ENCODE measurements at places on chromosomes 7 and 10.

DNA sequence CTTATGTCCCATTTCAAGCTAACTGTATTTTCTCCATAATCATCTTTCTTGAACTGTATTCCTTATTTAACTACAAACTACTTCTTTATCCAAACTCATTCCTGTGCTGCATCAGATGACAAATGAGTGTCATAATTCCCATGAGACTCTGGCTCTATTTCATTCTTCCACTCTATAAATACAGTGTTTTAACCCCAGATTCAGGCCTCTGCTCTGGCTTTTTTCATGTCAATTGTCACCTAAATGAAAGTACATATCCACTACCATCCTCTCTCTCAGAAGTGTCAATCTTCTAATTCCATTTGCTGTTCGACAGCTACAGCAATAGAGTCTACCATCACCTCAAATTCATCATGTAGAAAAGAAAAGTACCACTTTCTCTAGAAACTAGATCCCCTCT is 172.7 kb downstream of the CACNA2D1 start:
- no peaks in the 10 kb centered on the region for H3K4me1 ChIP-seq
- H3K36me3 ChIP-seq = no peaks in the 10 kb centered on the region
- no peaks in the 10 kb centered on the region for H3K27me3 ChIP-seq
- no peak overlapping the region for H3K4me3 ChIP-seq

GRCh38 chr7:144027974-144028373 is 20.8 kb upstream of the OR2A5 start:
- no peak for DNase-seq
- no peaks in the 10 kb centered on the region for H3K36me3 ChIP-seq
- no peak overlapping the region for H3K27ac ChIP-seq
- peaks cover 4% of the 10 kb centered on the region for H3K27me3 ChIP-seq
- no peaks in the 10 kb centered on the region for H3K4me1 ChIP-seq
- H3K4me3 ChIP-seq = no peak overlapping the region

DNA sequence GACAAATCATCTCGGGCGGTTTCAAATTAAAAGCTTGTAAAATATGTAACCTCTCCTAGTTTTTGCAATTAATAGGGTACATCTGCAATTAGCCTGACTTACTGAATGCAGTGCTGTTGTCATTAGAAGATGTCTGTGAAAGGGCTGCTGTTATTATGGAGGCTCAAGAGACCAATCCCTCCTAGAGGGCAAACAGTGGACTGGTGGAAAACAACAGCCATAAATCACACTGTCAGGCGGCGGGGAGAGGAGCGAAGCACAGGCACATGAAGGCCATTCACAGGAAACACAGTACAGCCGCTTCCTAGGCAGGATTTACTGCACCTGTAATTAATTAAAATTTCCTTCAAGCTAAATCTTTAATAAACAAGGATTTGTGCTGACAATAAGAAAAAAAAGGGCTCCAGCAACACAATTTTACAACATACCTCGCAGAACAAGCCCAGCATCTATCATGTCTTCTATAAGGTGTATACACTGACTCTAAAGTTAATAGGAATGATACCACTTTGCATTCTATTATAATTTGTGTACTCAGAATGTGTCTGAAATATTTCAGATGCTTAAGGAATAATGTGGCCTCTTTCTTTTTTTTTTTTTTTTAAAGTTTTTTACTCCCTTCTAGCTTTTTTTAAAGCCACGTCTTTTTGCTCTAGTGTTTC is 50.7 kb downstream of the ERCC6 start:
- no peaks in the 10 kb centered on the region for H3K36me3 ChIP-seq
- no peak for DNase-seq
- no peak overlapping the region for H3K27ac ChIP-seq
- no peaks in the 10 kb centered on the region for H3K27me3 ChIP-seq

- peak; percentile 81 for DNase-seq
- no peaks in the 10 kb centered on the region for H3K36me3 ChIP-seq
- H3K27ac ChIP-seq = no peak overlapping the region
- H3K4me1 ChIP-seq = peaks cover 63% of the 10 kb centered on the region
- no peaks in the 10 kb centered on the region for H3K27me3 ChIP-seq
- no peak overlapping the region for H3K4me3 ChIP-seq
Measured at GRCh38 chr7:48084727-48085432, 4.2 kb upstream of the UPP1 start.

- no peaks in the 10 kb centered on the region for H3K27me3 ChIP-seq
- no peaks in the 10 kb centered on the region for H3K4me1 ChIP-seq
- no peak overlapping the region for H3K4me3 ChIP-seq
Measured at GRCh38 chr7:71442492-71443190, 310.7 kb downstream of the GALNT17 start.

DNA sequence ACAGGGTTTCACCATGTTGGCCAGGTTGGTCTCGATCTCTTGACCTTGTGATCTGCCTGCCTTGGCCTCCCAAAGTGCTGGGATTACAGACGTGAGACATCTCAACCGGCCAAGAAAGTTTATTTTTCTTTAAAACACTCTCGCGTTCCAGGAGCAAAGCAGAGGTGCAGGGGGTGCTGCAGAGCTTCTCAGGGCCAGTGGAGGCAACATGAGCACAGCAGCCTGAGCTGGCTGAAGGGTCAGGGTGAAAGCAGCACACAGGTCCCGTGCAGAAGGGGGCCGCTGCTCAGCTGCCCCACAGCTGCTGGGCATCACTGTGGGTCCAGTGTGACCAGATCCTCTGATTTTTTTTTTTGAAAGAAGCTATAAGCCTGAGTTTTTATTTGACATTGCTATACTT is 46.1 kb downstream of the EPHB4 start:
- H3K27me3 ChIP-seq = no peaks in the 10 kb centered on the region
- no peak for DNase-seq
- no peaks in the 10 kb centered on the region for H3K4me1 ChIP-seq
- no peaks in the 10 kb centered on the region for H3K36me3 ChIP-seq
- H3K4me3 ChIP-seq = no peak overlapping the region

DNA sequence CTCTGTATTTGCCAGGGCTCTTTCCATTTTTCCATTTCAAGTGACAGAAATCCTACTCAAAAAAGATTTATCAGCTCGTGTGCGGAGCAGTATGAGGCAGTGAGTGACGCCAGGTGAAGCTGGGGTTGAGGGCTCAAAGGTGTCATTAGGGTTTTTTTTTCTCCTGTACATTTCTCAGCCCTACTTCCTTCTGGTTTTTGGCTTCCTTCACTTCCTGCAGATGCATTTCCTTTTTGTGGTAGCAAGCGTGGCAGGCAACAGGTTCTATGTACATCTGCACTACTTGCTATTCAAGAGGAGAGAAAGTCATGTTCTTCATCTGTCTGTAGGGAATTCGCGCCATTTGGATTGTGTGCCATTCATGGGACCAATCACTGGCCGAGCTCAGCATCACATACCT is 52.8 kb upstream of the AOAH start:
- peak overlapping the region; percentile 22 for H3K4me3 ChIP-seq
- H3K36me3 ChIP-seq = no peaks in the 10 kb centered on the region
- H3K27ac ChIP-seq = peak overlapping the region; percentile 7
- DNase-seq = peak; percentile 80

DNA sequence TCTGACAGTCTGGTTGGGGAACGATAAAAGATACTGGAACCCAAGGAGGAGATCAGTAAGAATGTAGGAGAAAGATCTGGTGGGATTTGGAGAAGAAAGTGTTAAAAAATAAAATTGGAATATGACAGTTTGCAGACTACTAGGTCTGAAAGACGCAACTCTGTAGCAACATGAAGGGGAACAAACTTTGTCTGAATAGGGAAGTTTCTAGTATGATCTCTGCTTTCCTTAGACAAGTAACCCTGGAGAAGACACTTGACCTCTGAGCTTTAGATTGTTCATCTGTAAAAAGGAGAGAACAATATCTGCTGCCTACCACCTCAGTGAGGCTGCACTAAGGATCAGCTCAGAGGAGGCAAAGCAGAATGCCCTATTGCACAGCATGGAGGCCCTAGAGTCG is 3.0 kb upstream of the PRSS1 start:
- no peak overlapping the region for H3K27ac ChIP-seq
- no peaks in the 10 kb centered on the region for H3K4me1 ChIP-seq
- no peaks in the 10 kb centered on the region for H3K36me3 ChIP-seq
- no peak for DNase-seq

GRCh38 chr7:21253740-21254687 is 173.9 kb upstream of the SP4 start:
- H3K27ac ChIP-seq = no peak overlapping the region
- peaks cover 13% of the 10 kb centered on the region for H3K27me3 ChIP-seq
- H3K4me1 ChIP-seq = peaks cover 2% of the 10 kb centered on the region
- DNase-seq = peak; percentile 7

GRCh38 chr7:22292531-22292930 is 64.4 kb downstream of the RAPGEF5 start:
- H3K27ac ChIP-seq = no peak overlapping the region
- H3K4me3 ChIP-seq = no peak overlapping the region
- no peaks in the 10 kb centered on the region for H3K36me3 ChIP-seq
- DNase-seq = no peak
- peaks cover 5% of the 10 kb centered on the region for H3K27me3 ChIP-seq
- H3K4me1 ChIP-seq = no peaks in the 10 kb centered on the region

DNA sequence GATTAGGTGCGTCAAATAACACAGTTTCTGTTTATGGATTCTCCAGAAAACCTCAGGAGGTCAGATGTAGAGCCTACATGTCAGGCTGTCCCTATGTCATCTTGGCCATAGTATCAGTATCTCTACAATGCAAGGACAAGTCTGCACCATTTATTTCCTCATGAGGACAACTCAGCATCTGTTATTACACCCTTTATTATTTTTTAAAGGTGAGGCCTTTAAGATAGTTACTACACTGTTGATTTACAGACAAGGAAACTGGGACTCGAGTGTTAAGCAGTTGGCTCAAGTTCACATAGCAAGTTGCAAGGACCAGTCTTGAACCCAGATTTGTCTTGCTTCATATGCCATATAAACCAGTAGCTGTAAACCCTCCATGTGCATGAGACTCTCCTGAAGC is 23.2 kb upstream of the PPA1 start:
- H3K27me3 ChIP-seq = peaks cover 18% of the 10 kb centered on the region
- no peak overlapping the region for H3K27ac ChIP-seq
- no peaks in the 10 kb centered on the region for H3K36me3 ChIP-seq
- H3K4me1 ChIP-seq = peaks cover 11% of the 10 kb centered on the region

GRCh38 chr10:112880633-112881530 is 69.2 kb upstream of the TCF7L2 start:
- H3K4me1 ChIP-seq = no peaks in the 10 kb centered on the region
- H3K27me3 ChIP-seq = no peaks in the 10 kb centered on the region
- no peak for DNase-seq
- no peak overlapping the region for H3K27ac ChIP-seq
- no peak overlapping the region for H3K4me3 ChIP-seq
- H3K36me3 ChIP-seq = no peaks in the 10 kb centered on the region

GRCh38 chr7:26372249-26372648 is 80.6 kb downstream of the SNX10 start:
- no peaks in the 10 kb centered on the region for H3K27me3 ChIP-seq
- no peak overlapping the region for H3K4me3 ChIP-seq
- no peaks in the 10 kb centered on the region for H3K36me3 ChIP-seq
- H3K4me1 ChIP-seq = peaks cover 15% of the 10 kb centered on the region
- DNase-seq = no peak

- H3K27ac ChIP-seq = no peak overlapping the region
- no peaks in the 10 kb centered on the region for H3K4me1 ChIP-seq
- no peaks in the 10 kb centered on the region for H3K36me3 ChIP-seq
- no peak for DNase-seq
- no peaks in the 10 kb centered on the region for H3K27me3 ChIP-seq
- H3K4me3 ChIP-seq = no peak overlapping the region
Measured at GRCh38 chr7:12722636-12723605, 35.5 kb downstream of the ARL4A start.

DNA sequence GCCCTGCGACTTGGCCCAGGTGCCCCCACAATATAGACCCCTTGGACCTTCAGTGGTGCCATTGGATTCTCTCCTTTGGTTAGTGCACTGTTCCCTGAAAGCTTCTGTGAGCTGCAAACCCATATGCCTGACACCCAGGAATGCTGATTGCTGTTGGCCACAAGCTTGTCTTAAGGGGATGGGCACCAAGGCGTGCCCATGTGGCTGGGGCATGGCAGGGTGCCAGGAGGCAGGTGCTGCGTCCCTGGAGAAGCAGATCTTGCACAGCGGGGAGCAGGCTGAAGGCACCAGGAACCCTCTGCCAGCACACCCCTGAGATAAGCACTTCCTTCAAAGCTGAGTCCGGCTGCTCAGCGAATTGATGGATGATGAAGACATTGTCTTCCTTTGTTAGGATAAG is 411.8 kb downstream of the SDK1 start:
- H3K4me1 ChIP-seq = no peaks in the 10 kb centered on the region
- H3K27ac ChIP-seq = no peak overlapping the region
- no peaks in the 10 kb centered on the region for H3K27me3 ChIP-seq
- no peak for DNase-seq

DNA sequence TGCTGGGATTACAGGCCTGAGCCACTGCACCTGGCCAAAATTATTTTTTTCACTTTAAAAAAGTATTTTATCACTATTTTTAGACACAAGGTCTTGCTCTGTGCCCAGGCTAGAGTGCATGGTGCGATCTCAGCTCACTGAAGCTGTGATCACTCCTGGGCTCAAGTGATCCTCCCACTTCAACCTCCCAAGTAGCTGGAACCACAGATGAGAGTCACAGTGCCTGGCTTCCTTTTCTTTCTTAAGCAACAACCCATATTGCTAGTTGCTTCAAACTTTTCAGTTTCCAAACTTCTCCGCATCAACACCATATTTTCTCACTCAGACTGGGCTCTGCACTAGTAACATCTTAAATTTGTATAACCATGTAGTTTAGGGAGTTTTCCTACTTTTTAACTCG is 9.5 kb upstream of the SMC3 start:
- H3K27ac ChIP-seq = no peak overlapping the region
- no peaks in the 10 kb centered on the region for H3K27me3 ChIP-seq
- peaks cover 5% of the 10 kb centered on the region for H3K4me1 ChIP-seq
- H3K36me3 ChIP-seq = no peaks in the 10 kb centered on the region
- DNase-seq = no peak

DNA sequence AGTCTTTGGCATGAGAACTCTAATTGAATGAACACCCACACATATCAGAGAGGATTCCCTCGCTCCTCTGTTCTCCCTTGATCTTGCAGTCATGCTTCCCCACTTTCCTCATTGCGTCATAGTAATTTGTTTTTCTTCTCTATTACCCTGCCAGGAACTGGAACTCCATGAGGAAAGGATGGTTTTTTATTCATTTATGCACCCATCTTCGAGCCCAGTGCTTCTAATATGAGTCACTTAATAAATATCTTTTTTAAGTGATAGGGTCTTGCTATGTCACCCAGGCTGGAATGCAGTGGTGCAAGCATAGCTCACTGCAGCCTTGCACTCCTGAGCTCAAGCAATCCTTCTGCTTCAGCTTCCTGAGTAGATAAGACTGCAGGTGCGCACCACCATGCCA is 83.5 kb downstream of the OTUD1 start:
- no peaks in the 10 kb centered on the region for H3K36me3 ChIP-seq
- no peak overlapping the region for H3K4me3 ChIP-seq
- no peak overlapping the region for H3K27ac ChIP-seq
- H3K27me3 ChIP-seq = no peaks in the 10 kb centered on the region
- no peaks in the 10 kb centered on the region for H3K4me1 ChIP-seq
- no peak for DNase-seq

DNA sequence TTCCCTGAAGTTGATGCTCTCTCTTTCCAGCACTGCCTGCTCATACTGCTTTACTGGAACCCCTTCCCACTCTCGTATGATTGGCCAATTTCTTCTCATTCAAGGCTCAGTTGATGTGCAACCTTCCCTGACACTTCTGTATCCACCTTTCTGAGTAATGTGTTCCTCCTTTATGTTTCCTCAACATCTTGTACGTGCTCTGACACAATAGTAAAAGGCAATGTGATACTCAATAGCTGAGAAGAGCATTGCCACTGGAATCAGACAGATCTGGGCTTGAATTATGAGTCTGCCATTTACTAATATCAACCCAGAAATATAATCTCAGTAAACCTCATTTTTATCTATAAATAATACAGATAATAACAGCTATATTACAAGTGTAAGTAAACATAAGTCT is 34.7 kb downstream of the ARL4A start:
- H3K27me3 ChIP-seq = no peaks in the 10 kb centered on the region
- no peak for DNase-seq
- no peaks in the 10 kb centered on the region for H3K4me1 ChIP-seq
- no peak overlapping the region for H3K4me3 ChIP-seq
- no peaks in the 10 kb centered on the region for H3K36me3 ChIP-seq
- H3K27ac ChIP-seq = no peak overlapping the region

All from CD4-positive, alpha-beta T cell (primary cell).